ENCODE measurements at places on chromosomes 4 and X.

GRCh38 chr4:46385946-46386345 is 4.0 kb downstream of the GABRA2 start:
- no peak for DNase-seq

GRCh38 chr4:98689507-98690174 is 31.2 kb upstream of the TSPAN5 start:
- DNase-seq: no peak

DNA sequence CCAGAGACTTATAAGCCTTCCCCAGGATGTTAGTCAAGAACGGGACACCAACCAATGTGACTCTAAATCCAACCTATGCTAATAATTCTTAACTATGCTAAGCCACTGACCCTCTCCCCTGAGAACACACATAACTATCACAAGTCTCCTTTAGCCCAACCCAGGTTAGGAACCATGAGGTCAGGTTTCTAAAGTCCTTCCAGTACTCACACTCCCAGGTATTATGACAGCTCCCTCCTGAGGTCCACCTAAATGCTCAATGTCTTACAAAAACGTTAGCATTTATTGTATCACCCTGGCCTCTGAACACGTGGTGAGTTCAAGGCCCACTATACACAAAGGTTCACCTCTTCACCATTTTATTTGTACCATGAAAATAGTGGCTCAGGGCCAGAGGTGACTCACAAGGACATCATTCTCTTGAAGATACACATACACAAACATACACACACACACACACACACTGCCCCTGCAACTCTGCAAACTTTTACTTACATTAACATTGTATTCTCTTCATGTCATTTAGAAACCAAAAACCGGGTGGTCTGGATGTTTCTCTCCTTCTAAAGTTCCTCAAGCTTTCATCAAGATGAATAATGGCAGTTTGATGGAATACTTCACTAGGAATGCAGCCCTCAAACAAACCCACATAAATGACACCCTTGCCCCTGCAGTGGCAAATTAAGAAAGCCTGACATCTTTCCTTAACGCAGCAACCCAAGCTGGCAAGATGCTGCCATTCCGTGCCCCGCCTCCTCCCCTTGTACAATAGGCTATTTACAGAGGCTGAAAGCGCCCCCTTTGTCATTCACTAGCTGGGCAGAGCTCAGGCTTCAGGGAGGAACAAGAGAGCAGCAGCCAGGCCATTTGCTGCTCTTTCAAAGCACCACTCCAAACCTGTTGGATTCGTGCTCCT is 17.7 kb downstream of the ACSL1 start:
- no peak for DNase-seq

DNA sequence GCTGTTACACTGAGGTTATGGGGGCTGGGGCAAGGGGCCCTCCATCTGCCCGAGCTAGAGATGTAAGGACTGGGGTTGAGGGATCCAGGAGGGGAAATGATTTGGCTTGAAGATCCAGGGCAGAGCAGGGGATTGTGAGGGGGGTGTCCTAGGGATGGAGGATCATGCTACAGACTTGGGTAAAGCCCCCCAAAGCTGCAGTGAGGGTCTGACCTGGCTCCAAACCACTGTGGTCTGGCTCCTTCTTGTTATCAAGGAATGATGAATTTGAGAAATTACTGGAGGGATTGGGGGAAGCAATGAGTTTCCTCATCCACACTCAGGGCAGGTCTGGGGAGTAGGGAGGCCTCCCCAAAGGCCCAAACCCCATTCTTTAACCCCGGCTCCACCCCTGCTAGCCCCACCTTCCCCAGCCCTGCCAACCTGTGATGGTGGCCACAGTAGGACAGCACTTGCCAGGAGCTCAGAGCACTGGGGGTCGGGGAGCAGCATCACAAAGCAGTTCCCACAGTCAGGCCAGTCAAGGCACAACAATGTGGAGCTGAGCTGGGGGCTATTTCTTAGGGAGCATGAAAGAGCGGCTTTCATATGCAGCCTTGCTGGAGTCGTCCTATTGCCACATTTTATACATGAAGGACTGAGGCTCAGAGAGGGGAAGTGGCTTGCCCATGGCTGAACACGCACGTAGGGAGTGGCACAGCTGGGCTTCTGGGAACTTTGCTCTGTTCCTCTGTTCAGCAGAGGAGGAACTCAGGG is 165.5 kb downstream of the EFNB1 start:
- DNase-seq: no peak
